ENCODE measurements at places on chromosomes 7 and 10. TPM values are rescaled to one million over a fixed set of nuclear protein-coding genes. Genes with fewer than 3 reads are reported as not detected.

DNA sequence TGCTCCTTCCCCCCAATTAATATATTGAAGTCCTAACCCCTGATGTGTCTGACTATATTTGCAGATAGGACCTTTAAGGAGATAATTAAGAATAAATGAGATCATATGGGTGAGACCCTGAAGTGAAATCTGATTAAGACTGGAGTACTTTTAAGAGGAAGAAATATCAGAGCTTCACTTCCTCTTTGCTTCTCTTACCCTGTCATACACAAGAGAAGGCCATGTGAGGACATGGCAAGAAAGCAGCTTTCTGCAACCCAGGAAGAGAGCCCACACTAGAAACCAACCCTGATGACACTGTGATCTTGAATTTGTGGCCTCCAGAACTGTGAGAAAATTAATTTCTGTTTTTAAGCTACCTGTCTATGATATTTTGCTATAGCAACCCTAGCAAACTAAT lies 44.2 kb downstream of the JMJD1C start:
- ATAC-seq = peak; percentile 36

DNA sequence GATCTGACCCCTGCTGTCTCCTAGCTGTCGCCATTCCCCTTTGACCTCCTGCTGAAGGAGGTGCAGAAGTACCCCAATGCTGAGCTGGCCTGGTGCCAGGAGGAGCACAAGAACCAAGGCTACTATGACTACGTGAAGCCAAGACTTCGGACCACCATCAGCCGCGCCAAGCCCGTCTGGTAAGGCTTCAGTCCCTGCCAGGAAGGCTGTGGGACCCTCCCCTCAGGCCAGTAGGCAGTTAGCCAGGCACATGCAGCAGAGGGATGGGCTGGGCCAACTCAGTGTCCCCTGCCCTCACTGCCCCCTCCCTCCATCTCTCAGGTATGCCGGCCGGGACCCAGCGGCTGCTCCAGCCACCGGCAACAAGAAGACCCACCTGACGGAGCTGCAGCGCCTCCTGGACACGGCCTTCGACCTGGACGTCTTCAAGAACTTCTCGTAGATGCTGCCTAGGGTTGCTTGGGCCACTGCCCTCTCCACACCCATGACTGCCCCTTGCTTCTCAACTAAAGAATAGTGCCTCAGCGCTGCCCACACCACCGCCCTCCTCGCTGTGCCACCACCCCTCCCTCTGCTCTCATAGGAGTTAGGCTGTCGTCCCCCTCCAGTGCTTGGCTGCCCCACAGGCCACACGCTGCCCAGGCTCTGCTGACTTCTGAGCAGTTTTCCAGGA lies 41.0 kb upstream of the ZMIZ2 start:
- no peak for ATAC-seq

DNA sequence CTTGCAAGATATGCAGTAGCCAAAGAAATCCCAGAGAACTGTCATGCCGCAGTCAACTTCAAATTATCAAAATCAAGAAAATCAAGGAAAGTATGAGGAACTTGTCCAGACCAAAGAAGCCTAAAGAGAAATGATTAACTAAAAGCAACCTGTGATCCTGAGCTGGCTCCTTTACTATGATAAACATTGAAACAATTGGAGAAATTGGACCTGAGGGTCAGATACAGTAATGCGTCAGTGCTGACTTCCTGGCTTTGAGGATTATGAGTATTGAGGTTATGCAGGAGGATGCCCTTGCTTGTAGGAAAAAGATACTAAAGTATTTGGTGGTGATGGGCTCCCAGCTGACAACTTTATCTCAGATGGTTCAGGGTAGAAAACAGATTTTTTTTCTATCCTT lies 324.7 kb upstream of the AKR1E2 start:
- ATAC-seq = no peak

DNA sequence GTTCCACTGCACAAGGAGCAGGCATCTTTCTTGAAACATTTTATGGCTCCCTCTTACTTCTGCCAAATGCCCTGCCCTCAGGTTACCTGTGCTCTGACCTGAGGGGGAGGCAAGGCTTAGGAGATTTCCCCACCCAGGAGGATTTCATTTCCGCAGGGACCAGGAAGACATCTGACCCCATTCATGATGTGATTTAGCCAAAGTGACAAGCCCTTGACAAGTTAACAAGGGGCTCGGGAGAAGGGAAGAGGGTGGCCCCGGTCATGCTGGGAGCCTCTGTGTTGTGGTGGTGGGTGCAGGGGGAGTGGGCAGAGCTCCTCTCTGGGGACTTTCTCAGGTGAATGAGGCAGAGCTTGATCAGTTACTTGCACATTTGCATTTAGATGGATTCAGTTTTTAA lies 18.9 kb downstream of the GIMAP5 start:
- no peak for ATAC-seq

Gene FRMD4A
- 9.6 TPM for total RNA-seq

Gene MEST
- 9.5 TPM for total RNA-seq

Gene GCC1
- 11.0 TPM for total RNA-seq

DNA sequence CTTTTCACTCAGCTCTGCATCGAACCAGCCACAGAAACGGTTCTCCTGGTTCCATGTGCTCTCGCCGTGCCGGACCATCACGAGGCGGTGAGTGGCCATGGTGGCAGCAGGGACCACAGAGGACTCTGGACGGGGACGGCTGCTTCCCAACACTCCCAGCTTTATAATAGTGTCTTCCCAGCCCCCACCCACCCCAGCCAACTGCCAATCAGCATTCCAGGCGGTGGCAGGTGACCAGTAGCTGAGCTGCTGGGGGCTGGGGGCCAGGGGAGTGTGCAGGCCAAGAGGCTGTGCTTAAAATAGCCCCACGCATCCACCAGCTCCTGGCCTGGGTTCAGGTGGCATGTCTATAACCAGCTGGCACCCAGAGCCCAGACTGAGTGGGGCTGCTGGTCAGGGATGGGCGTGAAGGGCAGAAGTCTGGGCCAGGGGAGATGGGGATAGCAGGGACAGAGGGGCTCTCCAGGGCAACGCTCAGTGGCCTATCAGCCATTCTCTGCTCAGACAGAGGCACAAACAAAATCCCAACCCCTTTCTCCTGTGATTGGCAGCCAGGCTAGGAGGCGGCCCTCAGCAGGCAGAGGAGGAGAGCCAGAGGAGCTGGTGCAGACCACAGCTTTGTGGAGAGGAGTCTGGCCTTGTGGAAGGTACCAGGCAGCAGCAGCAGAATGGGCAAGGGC lies at the start of gene PGAM2:
PGAM2 (minus strand) TSS at position 137 of the 680 bp plus-strand sequence; CDS start at position 99, 38 bp downstream.
- ATAC-seq = peak; percentile 26

DNA sequence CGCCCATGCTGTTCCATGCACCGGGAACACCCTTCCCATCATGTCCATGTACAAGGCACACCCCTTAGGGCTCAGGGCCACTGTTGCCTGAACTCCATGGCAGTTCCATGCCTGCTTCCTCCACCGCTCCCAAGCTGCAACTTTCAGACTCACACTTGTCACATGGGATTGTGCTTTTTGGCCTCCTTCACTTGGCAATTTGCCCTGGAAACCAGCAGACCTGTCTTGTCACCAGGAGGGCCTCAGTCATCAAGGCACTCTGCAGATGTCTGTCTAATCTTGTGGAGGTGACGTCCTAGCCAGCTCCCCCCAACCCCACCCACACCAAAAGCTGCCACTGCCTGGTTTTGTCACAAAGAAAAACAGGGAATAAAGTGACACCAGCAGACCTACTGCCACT lies 47.5 kb downstream of the CARD11 start:
- ATAC-seq = no peak
